Mucosa of descending colon (tissue), 3 donors: ENCODE measurements at places on chromosomes 1 and 21.
A peak's percentile ranks its signal among the peaks of the same experiment; 100 is the strongest.

DNA sequence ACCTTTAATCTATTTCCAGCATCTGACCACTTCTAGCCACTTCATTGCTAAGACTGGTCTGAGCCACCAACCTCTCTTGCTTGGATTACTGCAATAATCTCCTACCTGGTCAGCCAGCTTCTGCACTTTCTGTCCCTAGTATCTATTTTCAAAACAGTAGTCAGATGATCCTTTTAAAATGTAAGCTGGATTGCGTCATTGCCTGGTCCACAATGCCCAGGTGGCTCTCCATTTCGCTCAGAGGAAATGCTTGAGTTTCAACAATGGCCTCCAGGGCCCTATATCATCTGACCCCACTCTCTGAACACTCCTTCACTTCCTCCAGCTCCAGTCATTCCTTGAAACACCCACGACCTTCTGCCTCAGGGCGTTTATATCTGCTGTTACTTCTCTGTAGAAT is 2.3 kb downstream of the FYB2 start:
- DNase-seq: no peak

DNA sequence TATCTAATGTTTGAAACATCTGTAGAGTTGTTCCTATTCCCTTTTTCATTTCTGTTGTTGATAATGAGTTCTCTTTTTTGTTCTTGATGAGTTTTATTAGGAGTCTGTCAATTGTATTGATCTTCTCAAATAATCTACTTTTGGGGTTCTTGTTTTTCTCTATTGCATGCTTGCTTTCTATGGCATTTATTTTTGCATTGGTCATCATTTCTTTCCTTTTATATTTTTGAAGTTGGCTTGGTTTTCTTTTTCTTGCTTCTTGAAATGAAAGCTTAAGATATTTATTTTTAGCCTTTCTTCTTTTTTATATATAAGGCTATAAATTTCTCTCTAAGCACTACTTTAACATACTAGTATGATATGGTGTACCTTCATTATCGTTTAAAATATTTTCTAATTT is 381.8 kb downstream of the NPHP4 start:
- DNase-seq: no peak

- no peak for DNase-seq
These were observed 40.5 kb upstream of the JAK1 start for GRCh38 chr1:65006806-65007205.

DNA sequence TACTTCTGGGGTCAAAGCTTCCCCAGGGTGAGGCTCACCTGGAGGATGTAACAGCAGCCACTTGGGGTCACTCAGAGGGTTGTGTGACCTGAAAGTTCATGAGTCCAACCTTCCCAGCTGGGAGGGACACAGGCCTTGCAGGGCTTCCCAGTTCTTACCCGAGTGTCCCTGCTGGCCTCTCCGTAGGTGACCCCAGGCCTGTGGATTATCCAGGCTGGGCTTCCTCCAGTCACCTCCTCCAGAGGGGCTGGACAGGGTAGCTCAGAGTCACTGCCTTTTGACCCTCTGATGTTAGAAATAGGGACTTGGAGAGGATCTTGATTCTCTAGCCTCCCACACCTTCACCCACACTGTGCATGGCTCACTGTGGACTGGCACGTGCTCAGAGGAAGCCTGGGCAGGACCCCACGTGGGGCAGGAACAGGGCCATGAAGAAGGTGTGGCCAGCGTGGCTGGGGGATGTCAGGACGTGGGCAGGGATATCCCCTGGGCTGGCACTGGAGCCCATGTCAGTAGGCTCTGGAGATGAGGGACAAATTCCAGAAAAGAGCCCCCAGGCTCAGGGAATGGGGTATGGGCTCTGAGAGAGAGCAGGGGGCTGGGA is 131.8 kb downstream of the ACTL8 start:
- no peak for DNase-seq

DNA sequence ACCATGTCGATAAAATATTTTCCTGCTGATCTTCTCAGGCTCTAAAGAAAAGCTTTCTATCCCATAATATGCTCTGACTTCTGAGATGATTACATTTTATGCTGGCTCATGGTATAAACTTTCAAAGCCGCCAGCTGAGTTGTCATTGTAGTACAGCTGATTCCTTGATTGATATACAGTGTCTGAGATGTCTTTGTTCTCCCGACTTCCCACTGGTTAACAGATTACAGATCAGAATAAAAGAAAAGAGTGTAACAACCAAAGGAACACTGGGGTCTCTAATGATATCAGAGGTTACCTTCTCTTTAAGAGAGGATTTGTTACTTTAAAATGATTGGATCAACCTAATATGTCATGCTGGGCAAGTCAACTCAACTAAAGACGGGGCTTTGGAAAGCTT is 485.4 kb upstream of the LRRC7 start:
- DNase-seq: no peak

DNA sequence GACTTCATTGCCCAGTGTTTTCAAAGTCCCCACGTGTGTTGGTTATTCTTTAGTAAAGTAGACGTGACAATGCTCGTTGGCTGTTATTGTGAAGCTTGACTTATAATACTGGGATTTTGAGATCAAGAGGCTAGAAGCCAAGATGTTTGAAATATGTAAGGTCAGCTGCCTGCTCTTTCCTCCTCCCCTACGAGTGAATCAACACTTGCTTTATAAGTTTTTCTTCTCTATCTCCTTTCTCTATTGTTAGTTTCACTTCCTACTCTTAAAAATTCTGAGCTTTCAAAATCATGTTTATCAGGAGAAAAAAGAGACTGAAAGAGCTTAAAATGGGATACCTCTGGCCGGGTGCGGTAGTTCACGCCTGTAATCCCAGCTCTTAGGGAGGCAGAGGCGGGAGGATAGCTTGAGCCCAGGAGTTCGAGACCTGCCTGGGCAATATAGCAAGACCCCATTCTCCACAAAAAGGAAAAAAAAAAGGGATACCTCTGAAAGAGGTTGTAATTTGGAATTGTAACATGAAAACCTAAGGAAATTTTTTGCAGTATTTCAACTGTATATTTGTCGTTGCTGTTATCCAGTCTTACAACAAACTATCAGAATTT is 72.0 kb downstream of the EPB41 start:
- DNase-seq: no peak

GRCh38 chr1:86703696-86704457 is 499 bp upstream of the SH3GLB1 start:
- DNase-seq: no peak

GRCh38 chr1:160410406-160411005 is 10.1 kb downstream of the VANGL2 start:
- DNase-seq: no peak

DNA sequence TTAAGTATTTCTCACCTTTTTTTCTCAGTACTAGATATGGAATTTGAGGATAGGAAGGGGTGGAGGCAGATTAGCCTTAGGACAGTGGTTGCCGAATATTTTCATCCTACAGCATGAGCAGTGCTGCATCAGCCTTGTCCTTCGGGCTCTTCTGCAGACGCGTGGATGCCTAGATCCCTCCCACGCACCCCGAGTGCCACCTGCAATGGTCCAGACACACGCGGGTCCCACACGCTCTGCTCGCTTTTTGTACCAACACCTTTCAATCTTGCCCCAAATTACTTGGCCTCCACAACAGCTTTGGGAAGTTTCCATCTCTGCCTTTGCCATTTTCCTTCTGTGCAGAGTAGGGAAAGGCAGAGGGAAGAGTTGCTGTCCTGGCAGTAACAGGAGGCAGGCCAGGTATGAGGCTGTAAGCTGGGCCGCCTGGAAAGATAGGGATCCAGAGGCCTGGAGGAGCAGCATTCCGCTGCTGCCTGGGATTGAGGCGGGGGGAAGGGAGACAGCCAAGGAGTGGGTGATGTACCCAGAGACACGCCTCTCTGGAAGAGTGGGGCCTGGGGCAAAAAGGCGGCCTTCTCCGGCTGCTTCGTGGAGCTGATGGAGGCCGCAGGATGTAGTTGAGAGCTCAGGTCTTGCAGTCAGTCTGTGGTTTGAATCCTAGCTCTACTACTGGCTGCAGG is 467.7 kb downstream of the KIF26B start:
- no peak for DNase-seq

- peak; percentile 45 for DNase-seq
These were observed 573 bp downstream of the KLHL21 start for GRCh38 chr1:6601923-6602668.

DNA sequence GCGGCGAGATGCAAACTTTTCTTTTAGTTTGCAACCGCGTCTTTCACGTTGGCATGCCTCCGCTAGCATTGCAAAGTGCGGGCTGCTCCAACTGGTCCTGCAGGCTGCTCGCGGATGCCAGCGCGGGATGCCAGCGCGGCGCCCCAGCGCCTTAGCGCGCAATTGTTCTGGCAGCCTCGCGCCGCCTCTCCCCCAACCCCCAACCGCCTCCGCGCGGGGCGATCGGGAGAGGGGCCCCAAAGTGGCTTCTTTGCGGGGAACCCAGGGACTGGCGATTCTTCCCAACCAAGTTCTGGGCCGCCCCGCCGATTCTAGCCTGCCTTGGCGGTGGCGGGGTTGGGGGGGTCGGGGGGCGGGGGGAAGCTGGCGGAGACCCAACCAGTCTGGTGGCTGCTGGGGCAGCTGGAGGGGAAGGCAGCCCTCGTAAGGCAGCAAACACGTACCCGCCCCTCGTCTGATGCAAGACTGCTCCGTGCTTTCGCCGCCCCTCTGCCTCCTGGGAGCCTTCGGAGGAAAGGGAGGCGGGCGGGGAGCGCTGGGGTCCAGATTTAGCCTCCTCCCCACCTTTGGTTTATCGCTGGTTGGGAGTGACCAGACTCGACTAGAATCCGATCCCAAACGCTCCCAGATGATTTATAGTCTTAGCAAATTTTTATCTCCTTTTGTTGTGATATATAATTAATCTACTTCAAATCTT is 756 bp downstream of the PHGDH start:
- peak; percentile 47 for DNase-seq

DNA sequence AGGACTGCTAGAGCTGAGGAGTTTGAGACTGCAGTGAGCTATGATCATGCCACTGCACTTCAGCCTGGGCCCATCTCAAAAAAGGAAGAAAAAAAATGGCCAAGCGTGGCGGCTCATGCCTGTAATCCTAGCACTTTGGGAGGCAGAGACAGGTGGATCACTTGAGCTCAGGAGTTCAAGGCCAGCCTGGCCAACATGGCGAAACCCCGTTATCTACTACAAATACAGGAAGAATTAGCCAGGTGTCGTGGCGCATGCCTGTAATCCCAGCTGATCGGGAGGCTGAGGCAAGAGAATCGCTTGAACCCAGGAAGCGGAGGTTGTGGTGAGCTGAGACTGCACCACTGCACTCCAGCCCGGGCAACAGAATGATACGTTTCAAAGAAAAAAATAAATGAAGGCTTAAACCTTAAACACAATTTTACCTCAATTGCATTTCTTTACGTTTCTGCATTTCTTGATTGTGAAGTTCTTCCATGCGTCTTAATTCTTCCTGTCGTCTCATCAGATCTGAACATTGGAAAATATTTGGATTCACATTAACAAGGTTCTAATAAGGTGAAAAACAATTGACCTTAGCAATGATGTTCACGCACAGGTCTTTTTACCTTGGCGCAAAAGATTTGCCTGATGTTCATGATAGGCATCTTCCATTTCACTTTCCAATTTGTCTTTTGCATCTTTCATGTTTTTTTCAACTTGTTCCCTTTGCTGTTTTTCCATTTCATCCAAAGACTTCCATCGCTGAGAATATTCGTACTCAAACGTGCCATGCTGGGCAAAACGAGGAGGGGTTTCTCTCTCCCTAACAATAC is 4.2 kb downstream of the SFPQ start:
- DNase-seq: no peak

GRCh38 chr1:24699628-24700027 is 45.6 kb upstream of the CLIC4 start:
- no peak for DNase-seq

DNA sequence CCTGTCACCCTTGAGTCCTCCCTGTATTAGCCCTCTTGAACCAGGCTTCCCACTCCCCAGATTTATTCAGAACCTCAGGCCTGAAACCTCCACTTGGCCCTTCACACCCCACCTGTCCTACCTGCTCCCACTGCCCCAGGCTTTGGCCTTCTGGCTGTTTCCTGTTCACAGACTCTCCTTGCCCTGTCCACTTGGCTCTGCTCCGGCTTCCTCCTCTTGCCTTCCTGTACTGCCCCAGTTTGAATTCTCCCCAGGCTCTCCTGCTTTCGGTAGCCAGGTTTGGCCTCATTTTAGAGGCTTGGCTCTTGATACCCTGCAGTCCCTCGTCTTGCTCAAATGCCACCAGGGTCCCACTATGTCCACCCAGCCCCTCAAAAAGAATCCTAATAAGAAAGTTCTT is 385.2 kb downstream of the KCNH1 start:
- DNase-seq: no peak

GRCh38 chr21:41510500-41510899 is 2.5 kb upstream of the TMPRSS2 start:
- DNase-seq: peak; percentile 30

DNA sequence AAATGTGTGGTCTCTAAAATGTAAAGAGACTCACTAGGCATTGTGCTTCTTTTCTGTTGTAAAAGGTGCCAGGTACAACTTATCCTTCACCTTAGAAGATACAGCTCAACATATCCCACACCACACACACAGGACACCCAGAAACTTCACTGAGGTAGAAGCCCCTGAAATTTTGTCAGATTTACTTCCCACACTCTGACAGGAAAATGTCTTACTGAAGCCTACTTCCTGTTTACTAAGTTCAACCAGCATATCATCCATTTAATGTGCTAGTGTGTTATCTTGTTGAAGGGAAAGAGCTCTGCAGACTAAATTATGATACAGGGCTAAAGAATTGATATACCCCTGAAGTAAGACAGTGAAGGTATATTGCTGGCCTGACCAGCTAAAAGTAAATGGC is 39.9 kb upstream of the INSL5 start:
- DNase-seq: no peak

DNA sequence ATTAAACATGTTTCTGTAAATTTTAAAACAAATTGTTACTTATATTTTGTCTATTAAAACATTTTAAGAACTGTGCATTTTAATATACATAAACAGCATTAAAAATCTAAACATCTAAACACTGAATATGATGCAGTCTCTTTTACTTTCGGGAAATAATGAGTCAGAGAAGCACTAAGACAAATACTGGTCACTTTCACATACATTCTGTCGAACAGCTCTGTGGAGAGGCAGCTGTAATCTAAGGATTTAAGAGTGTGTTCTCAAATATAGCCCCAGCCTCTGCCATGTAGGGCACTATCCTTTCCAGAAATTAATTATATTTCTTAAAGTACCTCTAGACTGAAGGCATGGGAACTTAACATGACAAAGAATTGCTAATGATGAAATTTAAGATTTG is 89.6 kb upstream of the PTGFR start:
- no peak for DNase-seq

GRCh38 chr1:212257157-212257556 is 28.1 kb upstream of the PPP2R5A start:
- DNase-seq: no peak

GRCh38 chr1:146035048-146035423 is 13.5 kb upstream of the HJV start:
- DNase-seq: no peak

GRCh38 chr1:89085781-89086180 is 20.8 kb upstream of the GBP1 start:
- no peak for DNase-seq

GRCh38 chr1:193355626-193356025 is 169.2 kb upstream of the B3GALT2 start:
- no peak for DNase-seq

DNA sequence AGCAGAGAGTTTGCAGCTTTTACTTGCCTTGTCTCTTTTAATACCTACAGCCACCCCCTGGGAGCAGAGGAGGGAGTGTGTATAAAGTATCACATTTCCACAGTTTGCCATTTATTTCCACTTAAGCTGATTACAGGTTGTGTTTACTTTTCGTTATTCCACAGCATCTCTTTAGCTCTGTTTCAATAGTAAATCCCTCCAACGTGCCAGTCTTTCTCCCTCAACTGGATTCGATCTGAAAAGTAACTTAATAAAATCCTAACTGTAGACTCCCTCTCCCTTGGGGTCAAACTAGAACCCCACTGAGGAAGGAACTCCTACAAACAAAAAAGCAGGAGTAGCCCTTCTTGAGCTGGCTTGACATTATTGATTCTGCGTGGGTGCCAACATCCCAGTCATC is 3.1 kb upstream of the FCGR2A start:
- DNase-seq: no peak
